WERI-Rb-1 (cell line): ENCODE measurements at places on chromosomes 2 and 18.

GRCh38 chr2:222907790-222908441 is 47.1 kb downstream of the ACSL3 start:
- DNase-seq, result no peak

GRCh38 chr2:9388950-9389911 is 34.1 kb downstream of the ITGB1BP1 start:
- no peak for DNase-seq

GRCh38 chr2:160989778-160990177 is 170.4 kb upstream of the TANK start:
- no peak for DNase-seq

DNA sequence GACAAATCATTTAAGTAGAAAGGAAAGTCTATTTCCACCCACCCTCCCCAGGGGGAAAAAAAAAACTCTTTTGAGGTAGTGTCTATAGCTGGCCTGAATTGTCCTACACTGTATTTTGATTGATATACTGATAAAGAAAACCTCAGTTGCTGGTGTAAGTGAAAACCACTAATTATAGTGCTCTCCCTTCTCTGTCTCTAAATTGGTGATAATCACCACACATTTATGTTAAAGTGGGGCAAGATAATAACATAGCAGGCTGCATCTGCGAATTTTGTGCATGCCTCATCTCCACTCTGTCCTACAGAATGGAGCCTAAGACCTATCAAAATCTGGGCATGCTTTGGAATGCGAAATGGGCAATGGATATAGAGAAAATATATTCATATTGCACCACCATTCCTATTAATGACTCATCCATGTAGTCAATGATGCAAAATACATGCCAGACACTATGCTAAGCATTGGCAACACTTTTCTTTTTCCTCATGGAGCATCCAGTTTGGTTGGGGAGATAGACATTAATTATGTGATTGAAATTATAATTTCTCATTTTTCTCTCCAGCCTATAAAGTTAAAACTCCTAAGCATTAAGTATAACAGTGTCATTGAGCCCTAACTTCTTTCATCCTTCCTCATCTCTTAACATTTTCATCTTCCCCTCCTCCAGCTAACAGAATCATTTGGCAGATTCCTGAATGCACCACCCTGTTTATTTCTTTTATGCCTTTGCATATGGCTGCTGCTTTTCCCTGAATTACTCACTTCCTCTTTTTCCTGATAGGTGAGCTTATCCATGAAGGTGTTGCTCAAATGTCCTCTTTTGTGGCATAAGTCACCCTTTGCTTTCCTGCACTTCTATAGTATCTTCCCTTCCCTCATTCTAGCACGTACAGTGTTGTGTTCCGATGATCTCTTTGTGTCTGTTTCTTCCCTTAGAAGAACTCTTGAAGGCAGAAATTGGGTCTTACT is 58.2 kb downstream of the SLC9A2 start:
- no peak for DNase-seq

GRCh38 chr2:109126501-109126860 is 2.5 kb upstream of the SH3RF3 start:
- DNase-seq, result peak; percentile 16

DNA sequence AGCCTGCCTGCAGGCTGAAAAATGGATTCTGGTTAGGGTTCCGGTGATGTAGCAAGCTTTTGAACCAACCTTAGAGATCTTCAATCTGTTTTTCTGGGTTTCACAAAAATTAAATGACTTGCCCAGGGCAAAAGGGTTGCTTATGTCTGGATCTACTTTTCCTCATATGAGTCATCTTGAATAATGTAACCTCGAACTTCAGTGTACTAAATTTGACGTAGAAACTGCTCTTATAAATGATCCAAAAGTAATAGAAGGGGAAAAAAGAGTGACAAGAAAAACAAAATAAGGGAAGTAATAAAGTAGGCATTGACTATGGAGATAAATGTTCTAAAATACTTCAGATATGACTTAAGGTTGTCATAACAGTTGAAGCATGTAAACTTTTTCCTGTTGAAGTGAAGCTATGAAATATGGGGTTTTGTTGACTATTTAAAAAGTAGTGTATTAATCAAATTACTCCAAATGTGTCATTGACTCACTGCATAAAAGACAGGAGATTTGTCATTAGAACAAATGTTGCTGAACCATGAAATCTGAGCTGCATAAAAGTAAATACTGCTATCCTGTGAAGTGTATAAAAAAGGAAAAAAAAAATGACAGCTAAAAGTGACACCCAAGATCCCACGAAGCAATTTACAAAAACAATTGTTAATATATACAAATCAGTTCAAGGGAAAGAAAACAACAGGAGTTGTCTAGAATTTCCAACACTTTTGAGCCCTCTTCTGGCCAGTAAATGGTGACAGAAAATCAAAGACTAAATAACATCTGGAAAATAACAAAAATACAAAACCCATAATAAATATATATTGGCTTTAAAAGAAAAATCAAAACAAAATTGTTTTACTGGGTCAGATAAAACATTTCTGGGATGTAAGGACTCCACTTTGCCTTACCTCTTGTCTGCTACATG is 103.6 kb upstream of the SERPINE2 start:
- DNase-seq, result no peak

GRCh38 chr2:9256570-9257043 is 50.0 kb downstream of the ASAP2 start:
- peak; percentile 59 for DNase-seq

- DNase-seq, result no peak
Observed at GRCh38 chr2:138245310-138245709, 256.3 kb upstream of the SPOPL start.

DNA sequence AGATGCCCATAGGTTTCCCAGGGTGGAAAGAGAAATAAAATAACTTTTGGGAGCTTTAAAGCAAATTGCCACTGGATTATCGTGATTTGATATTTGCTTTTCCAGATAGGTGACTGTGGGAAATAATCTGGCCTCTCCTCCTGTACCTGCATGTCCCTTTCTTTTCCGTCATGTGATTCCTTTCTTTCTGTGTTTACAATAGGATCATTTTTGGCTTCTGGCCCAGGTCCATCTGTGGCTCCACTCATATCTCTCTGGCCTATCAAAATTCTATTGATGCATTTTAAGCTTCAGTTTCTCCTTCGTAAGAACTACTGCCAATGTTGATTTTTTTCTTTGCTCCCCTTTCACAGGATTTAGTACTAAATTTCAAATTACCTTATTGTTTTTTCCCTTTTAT is 153.6 kb downstream of the CCDC85A start:
- DNase-seq, result no peak

DNA sequence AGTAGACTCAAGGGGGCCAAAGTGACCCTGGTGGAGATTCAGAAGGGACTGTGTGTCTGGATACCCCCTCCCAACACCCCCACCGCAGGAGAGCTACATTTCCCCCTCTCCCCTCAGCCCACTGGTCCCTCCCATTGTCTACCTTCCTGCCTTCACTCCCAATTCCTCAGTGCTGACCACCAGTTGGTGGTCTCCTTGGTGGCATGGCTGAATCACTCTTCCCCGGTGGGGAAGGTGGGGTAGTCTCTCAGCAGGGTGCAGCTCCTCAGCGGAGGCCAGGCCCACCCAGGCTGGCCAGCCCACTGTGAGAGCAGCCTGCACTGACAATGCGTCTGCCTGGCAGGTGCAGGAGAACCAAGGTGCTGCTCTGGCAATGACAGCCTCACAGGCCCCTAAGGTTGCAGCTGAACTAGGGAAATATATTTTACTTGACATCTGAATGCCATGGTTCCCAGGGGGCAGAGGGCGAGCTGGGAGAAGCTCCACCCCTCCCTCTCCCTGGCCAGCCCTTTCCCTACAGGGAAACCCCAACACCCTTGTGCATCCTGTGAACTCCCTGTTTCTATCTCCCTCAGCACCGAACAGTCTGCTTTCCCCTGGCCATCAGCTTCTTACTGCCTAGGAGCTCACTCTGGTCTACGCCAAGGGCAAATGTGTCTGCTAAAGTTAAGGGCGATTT is 62.6 kb upstream of the PAX8 start:
- DNase-seq, result no peak

GRCh38 chr18:61929881-61930640 is 37.3 kb upstream of the RNF152 start:
- DNase-seq, result no peak

DNA sequence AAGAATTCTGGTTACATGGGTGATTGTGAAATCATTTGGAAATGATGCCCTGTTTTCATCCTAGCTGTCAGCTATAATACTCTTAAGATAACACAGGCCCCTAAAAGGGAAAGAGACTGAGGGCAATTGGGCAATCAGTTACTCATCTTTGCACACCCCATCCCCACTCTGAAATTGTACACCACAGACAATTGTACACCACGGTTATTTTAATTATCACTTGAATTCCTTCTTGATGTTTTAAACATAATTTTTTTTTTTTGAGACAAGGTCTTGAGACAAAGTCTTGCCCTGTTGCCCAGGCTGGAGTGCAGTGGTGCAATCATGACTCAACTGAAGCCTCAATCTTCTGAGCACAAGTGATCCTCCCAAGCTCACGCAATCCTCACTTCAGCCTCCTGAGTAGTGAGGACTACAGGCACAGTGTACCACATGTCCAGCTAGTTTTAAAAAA is 862.4 kb upstream of the ACVR2A start:
- no peak for DNase-seq

- no peak for DNase-seq
Observed at GRCh38 chr18:6648581-6648980, 80.9 kb upstream of the ARHGAP28 start.

DNA sequence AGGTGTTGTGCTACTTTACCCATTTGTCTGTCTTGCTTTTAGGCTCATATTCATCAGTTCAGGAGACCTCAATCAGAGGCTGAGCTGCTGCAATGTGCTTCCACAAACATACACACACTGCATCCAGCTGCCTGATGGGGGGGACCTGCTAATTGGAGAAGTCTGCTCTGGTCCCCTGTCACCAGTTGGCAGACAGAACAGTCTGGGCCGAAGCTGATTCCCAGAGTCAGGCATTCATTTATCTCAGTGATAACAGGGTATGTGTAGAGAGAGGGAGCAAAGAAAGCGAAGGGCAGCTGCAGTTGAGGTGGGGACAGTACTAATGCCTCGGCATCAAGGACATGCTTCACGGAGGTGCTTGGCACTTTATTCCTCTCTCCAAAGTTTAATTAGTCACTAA is 584.3 kb upstream of the PIK3C3 start:
- DNase-seq, result no peak

DNA sequence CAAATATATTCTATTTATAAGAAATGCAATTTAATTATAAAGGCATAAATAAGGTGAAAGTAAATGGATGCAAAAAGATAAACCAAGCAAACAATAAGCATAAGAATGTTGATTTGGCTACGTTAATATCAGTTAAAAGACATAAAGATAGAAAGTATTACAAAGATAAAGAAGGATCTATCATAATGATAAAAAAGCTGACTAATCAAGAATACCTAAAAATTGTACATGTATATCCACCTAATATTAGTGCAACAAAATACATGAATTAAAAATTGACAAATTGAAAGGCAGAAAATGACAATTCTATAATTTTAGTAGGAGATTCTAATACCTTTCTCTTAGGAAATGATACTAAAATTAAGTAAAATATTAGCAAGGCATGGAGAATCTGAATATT is 21.5 kb downstream of the SLC9A4 start:
- DNase-seq, result no peak
